ENCODE measurements at places on chromosomes 11 and 22.

- no peak for DNase-seq
Observed at GRCh38 chr11:82577246-82577645, 156.4 kb downstream of the FAM181B start.

DNA sequence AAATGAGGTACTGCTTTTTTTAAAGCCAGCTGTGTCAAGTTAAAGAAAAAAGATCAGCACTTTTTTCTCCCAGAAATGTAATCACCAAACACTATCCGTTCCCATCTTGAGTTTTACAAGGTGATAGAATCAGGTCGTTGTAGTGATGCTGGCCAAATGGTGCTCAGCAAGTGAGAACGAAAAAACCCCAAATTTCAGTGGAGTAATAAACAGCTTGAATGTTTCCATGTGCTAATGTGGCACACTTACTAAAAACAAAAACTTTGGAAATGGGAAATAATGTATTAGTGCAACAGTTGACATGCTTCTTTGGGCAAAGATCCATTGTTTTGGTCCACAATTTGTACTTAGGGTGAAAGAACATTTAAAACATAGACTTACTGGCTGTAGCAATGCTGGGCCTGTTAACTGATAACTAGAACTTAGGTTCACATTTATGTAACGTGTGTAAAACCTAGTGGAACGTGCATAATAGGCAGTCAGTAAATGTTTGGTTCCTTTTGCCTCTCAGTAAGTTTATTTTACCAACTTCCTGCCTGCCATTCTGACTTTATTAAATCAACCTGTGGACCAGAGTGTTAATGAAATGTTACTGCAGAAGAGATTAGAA, 15.4 kb upstream of the GDPD4 start:
- no peak for DNase-seq

DNA sequence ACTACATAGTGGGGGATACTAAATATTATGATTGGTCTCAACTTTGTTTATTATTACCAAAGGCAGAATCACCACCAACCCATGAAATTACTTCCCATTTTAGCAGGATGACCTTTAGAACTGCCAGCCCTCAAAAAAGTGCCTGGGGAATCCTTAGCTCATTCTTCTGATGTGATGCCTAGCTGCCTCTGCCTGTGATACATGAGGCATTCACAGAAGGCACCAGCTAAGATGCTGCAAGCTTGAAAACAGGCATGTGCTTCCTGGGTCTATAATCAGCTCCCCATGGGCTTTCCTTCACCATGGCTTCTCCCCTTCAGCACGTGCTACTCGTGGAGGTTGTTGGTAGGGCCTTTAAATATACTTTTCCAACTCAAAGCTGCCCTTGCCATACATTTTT, 50.4 kb upstream of the ARHGAP20 start:
- DNase-seq = no peak

DNA sequence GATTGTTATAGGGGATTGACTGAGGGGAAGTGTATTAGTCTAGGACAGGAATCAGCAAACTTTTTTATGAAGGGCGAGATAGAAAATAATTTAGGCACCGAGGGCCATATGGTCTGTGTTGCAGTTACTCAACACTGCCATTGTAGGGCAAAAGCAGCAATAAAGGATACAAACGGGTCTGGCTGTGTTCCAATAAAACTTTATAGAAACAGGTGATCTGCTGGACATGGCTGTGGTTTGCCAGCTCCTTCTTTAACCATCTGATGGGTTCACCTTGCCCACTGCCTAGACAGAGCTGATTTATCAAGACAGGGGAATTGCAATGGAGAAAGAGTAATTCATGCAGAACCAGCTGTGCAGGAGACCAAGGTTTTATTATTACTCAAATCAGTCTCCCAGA, 20.0 kb downstream of the PRR5L start:
- no peak for DNase-seq

- DNase-seq = no peak
Observed at GRCh38 chr11:106695506-106695905, 322.8 kb downstream of the GUCY1A2 start.

DNA sequence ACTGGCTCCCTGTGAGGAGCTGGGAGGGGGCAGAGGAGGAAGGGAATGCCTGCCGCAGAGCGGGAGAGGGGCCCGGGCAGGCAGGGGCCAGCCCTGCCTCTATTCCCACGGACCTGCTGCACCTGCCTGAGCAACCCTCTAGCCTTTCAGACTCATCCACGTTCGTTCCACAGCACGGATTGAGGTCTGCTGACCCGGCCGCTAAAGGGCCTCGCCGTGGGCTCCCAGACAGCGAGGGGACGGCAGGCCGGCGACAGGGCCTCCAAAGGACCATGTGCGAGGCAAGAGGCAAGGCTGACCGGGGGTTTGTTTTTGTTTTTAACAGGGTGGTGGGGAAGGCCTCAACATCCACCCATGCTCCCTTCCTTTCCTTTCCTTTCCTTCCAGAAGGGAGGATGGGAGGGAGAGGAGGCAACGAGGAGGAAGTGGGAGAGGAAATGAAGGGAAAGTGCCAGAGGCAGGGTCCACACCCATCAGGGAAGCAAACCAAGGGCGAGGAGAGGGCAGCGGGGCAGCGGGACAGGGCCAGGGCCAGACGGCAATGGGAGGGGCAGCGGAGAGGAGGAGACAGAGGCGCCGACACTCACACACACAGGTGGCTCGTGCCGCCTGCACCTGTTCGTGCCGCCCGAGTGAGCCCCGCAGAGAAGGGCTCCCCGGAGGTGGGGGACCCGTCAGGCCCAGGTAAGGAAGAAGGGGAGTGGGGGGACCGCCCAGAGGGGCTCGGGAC, 7.5 kb downstream of the LRFN4 start:
- DNase-seq = no peak

DNA sequence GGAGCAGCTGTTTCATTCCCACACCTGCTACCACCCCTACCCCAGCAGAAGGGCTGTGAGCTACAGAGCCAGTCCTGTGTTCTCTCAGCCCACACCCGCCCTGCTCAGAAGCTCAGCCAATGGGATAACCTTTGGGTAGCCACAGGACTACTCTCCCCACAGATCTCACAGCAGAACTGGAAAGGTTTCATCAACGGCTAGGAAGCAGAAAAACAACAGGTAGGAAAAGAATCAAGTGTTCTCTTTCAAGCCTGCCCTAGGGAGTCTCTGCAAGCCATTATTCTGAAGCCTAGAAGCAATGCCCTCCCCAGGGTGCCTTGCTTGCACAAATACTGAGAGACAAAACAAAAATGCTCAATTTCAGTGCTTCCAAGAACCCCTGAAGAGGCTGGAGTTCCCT, 77.2 kb downstream of the TMPRSS5 start:
- DNase-seq = no peak

DNA sequence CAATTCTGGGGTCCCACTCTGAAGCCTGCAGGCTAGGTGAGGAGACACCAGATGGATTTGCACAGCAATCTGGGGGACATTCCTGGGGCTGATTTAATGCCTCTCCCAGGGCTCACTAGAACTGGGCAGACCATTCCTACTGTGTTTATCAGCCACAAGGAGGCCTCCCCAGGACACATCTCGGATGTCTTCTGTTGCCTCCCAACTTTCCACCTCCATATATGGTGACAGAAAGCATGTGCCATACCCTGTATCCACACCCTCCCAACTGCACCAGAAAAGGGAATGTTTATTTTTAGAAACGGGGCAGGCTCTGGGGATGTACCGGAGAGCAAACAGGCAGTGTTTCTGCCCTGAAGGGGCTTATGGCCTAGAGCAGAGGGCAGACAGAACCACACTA, 181.8 kb downstream of the CSNK2A3 start:
- no peak for DNase-seq

DNA sequence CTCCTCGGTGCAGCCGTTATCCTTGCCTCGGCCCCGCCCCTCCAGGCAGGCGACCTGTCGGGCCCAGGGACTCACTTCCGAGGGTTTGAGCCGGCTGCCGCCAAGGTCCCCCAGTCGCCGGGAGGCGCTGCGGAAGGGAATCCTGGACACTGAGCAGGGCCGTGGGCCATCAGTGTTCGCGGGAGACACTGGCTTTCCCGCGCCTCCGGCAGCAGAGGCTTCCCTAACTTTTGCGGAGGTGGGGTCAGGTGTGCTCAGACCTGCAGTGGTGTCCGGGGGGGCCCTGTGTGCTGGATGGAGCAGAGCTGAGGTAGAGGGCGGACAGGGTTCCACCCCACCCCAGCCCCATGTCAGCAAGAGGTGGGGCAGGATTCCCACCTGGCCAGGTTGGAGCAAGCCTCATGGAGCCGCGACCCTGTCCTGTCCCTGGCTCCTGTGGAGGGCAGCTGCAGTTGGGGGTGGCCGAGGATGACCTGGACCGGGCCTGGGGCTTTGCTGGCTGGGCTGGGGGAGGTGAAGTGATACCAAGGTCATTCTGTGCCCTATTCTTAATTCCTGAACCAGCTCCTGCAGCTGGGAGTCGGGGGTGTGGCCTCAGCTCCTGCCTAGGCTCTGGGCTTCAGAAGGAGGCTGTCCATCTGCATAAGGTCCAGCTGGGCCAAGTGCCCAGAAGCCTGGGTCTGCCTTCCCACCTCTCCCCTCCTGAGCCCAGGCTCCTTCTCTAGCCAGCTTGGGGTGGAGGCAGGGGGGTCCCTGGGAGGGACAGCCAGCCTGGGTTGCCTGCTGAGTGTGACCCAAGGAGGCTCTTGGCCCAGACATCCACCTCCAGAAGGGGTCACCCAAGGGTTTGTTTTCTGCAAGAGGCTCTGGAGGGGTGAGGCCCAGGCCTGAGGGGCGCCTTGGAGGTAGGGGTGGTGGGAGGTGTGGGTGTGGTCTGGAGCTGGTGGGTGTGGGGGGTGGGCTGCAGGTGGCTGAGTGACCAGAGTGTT, 8.4 kb downstream of the TSPAN4 start:
- DNase-seq = no peak

GRCh38 chr11:7467652-7468051, 17.7 kb upstream of the OLFML1 start:
- DNase-seq = no peak

GRCh38 chr11:71787098-71787823, 45.7 kb upstream of the DEFB108B start:
- DNase-seq = peak; percentile 58
